Activated naive CD4-positive, alpha-beta T cell treated with Interleukin-2 at 50 U/mL for 16 hours (primary cell): ENCODE measurements at places on chromosomes 11 and 22.

GRCh38 chr22:48417225-48418070 is 1410.2 kb downstream of the BRD1 start:
- no peak for DNase-seq

GRCh38 chr11:69382131-69383128 is 88.5 kb downstream of the MYEOV start:
- DNase-seq, result no peak

DNA sequence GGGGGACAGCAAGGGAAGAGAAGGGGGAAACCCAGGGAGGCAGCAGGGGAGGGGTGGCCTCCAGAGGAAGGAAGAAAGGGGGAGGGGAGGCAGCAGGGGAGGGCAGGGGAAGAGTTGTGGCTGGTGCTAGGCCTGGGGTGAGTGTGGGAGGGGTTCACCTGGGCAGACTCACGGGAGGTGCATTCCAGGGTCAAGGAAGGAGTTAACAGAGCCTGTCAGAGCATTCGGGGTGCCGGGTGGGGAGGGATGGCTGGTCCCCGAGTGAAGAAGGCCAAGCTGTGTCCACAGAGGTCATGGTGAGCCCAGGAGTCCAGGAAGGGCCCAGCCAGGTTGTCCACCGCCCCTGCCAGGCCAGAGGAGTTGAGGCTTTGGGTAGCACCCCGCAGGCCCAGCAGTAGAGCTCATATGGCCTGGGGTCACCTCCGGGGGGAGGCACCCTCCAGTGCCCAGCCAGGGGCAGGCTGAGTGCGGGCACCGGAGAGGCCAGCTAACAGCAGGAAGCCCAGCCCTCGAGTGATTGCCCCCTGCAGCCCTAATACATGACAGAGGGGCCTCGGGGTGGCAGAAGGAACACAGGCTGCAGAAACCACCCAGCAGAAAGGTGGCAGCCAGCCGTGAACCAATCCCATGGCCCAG is 31.1 kb upstream of the PPARA start:
- no peak for DNase-seq

- no peak for DNase-seq
Measured at GRCh38 chr11:105719073-105719822, 109.4 kb downstream of the GRIA4 start.

DNA sequence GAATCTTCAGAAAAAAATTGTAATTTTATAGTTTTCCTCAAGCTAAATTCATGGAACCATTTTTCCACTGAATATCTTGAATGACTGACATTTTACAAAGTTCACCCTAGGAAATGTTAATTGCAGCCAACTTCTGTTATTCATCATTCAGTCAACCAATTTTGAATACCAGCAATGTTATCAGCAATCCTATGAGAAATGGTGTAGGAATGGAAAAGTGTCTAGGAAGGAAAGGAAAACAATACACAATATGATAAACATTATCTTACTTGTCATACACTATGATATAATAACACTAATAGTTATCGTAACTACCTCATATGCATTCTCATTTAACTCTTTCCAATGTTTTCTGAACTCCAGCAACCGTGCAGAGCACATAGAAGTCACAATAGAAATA is 790.5 kb upstream of the LRRC4C start:
- no peak for DNase-seq

DNA sequence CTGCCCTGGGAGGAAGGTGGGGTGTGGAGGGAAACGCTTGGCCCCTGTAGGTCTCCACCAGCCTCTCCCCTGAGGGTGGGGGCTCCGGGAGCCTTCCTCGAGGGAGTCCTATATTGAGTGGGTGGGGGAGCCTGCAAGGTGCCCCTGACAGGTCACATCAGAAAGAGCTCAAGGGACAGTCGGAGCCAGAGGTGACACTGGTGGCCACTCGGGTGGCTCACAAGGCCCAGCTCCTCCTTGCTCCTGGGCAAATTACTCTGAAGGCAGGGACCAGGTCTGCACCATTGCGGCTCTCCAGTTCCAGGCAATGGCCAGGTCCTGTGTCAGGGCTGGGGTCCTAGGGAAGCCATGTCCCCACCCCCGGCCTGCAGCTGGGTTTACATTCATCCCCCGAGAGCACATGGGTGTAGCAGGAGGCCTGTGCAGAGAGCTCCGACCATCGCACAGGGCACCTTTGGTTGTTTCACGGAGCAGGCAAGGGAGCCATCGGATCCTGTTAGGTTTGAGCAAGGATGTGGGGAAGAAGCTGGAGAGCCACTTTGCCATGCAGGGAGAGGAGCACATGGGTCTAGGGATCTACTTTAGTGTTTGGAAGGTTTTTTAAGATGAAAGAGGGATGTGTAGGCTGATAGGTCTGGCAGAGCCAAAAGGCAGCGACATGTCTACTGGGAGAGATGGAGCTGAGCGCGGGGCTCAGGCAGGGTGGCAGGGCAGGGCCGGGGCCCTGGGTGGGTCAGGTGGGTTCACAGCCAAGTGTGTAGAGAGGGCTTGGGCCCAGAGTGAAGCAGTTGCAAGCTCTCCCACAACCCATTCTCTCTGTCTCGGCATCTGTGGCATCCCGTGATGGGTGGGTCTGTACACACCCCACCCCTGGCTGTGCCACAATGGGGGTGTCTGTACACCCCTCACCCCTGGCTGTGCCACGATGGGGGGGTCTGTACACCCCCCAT is 14.8 kb downstream of the CCND1 start:
- DNase-seq, result no peak

GRCh38 chr22:23397008-23397612 is 183.0 kb downstream of the IGLL1 start:
- no peak for DNase-seq

- no peak for DNase-seq
Measured at GRCh38 chr11:114036958-114037357, 22.6 kb upstream of the ZBTB16 start.

DNA sequence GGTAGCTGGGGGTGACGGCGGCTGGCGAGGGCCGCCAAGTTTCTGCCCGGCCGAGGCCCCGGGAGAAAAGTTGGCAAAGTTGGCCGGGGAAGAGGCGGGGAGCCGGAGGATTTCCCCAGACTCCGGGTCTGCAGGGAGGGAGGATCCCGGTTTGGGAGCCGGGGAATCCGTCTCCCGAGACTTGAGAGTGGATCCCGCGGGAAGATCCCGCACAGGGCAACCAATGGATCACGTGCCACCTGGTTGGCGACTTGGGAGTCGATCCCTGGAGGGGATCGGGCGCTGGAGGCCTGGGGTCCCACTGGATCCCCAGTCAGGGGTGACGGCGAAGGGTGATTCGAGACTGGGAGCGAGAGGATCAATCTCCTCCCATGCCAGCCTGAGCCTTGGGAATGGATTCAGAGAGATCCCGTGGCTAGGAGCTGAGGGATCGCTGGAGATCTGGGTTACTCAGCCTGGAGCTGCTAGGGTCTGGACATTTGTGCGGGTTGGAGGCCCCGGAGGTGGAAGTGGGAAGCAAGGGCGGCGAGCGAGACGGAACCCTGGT is 394 bp downstream of the KIAA1671 start:
- DNase-seq, result no peak

- no peak for DNase-seq
Measured at GRCh38 chr11:78806214-78807004, 231.7 kb upstream of the NARS2 start.

DNA sequence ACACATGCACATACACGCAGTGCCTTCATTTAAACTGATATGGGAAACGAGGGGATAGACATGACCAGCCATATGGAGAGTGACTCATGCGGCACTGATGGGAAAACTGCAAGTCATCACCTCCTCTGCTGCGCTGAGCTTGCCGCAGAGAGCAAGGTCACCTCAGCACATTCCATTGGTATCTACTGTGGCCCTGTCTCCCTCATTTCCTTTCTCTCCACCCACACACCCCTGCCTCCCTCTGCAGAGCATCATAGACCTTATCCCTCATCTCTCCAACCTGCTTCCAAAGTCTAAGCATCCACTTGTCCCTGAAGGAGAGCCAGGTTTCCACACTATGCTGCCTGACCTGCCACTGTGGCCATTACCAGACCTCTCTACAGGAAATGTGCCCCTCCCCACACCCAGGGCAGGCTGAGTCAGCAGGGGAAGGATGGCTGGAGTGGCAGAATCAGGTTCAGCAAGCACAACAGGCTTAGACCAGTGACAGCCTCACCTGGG is 116.9 kb upstream of the SNX19 start:
- no peak for DNase-seq

- no peak for DNase-seq
Measured at GRCh38 chr11:34585304-34585734, 35.6 kb upstream of the EHF start.

DNA sequence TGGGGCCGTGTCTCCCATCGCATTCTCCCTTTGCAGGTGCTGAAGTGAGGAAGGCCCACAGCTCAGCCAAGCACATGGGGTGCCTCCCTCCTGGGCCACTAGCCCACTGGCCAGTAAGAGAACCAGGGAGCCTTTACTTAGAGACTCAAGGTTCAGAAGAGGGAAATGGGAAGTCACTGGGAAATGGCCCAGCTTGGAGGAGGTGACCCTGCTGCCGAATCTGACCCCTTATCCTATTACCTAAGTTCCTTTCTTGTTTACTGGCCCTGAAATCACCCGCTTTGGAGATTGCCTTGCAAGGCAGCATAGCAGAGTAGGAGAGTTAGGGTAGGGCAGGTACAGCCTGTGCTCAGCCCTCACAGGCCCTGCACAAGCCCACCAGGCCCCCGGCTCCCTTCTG is 24.4 kb downstream of the UPB1 start:
- no peak for DNase-seq

GRCh38 chr11:1659506-1659905 is 29.9 kb downstream of the KRTAP5-5 start:
- no peak for DNase-seq
